ENCODE measurements at places on chromosomes 4 and X. TPM values are rescaled to one million over a fixed set of nuclear protein-coding genes. Genes with fewer than 3 reads are reported as not detected.

DNA sequence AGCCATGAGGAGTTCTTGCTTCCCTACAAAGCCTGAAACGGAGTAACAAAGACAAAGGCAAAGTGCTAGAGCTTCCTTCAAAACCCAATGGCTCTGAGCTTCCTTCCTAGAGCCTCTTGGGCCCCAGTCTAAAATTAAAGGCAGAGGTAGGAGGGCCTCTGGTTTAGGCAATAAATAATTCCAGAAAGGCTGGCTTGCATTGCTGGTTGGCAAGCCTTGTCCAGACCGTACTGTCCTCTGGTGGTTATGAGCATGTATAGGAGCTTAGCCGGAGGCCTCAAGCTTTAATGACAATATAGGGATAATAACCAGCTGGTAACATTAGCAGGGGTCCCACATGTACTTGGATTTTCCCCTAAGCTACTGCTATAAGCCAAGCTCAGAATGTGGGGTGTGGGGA, 237.3 kb downstream of the AR start:
- no peak for DNase-seq

The GABRG1 gene
- not detected for polyA plus RNA-seq

The P2RY8 gene
- polyA plus RNA-seq, result 13.4 TPM

DNA sequence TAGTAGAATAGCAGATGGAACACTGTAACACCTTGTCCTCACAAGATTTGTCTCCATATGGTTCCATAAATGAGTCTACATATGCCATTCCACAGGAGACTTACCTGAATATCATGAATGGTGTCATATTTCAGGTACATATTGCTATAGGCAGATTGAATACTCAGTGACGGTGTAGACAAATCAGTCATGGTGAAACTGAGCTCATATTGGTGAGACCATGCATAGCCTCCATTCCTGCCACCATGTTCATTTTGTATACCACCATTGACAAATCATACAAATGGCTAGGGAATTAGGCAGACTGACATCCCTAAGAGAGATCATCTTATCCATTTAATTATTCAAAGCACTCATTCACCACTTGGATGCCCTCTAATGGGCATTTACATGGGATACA, 38.0 kb upstream of the SPP1 start:
- DNase-seq, result no peak

DNA sequence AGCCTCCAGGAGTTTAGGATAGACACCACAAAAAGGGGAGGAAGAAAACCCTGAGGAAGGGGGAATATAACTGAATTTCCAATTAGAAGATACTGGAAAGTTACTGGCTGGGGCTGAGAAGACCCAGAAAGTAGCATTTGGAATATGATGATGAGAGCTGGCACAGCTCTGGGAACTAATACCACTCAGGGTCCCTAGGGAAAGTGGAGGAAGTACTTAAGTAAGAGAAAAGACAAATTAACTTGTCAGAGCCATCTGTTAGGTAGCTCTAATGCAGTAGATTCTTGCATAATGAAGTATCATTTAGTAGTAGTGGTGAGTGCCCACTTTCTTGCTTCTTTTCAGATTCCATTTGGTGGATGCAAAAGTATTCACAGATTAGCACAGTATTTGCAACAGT, 90.8 kb upstream of the TSPAN5 start:
- no peak for DNase-seq

The PARM1 gene
- polyA plus RNA-seq, result 108 TPM

GRCh38 chr4:128796934-128797333, 12.6 kb upstream of the JADE1 start:
- DNase-seq, result no peak

DNA sequence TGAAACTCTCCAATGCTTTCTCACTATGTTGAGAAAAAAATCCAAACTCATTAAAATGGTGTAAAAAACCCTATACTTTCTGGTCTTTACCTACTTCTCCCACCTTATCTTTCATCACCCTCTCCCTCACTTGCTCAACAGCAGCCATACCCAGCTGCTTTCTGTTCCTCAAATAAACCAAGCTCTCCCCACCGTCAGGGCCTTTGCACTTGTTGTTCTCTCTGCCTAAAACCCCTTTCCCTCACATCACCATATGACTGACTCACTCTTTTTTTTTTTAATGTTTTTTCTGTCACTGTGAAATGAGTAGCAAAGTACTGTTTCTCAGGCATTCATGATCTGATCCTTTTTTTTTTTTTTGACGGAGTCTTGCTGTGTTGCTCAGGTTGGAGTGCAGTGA, 122.3 kb upstream of the TMEM164 start:
- no peak for DNase-seq

The PDCL2 gene
- not detected for polyA plus RNA-seq

- DNase-seq, result no peak
Observed at GRCh38 chr4:17962171-17962570, 59.4 kb downstream of the LCORL start.

All from adrenal gland (tissue), 19 donors.